ENCODE measurements at places on chromosomes 13 and 19.

- no peak for DNase-seq
Observed at GRCh38 chr13:36829753-36830152, 10.7 kb downstream of the RFXAP start.

GRCh38 chr13:36712770-36713169, 39.0 kb downstream of the SERTM1 start:
- no peak for DNase-seq

DNA sequence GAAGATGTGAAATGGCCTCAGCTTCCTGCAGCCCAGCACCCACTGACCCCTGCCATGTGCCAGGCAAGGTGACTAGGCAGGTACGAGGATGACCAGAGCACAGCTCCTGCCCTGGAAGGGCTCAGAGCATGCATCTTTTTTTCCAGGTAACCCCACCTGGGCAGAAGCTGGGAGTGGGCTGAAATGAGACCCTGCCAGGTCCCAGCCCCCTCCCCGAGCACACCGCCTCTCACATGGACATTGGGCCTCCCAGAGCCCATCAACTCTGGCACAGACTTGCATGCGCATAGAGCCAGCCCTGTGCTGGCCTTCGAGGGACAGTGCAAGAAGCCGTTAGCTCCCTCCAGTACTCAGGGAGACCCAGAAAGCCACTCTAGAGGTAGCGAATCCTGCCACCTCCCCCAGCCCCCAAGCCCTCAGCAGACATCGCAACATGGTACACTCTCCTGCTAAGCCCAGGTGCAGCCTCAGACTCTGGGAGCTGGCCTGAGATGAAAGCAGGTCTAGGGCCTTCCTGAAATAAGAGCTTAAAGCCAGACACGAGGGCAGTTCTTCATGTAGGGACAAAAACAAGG, 8.9 kb upstream of the VSTM2B start:
- DNase-seq = no peak

GRCh38 chr13:65937251-65937650, 1292.9 kb downstream of the PCDH9 start:
- DNase-seq = no peak

- DNase-seq = no peak
Observed at GRCh38 chr19:7701654-7702457, at the start of gene FCER2. Gene FCER2, minus strand, starts transcription at chr19:7702131. Its CDS starts 2,371 bp downstream, at chr19:7699760.

- no peak for DNase-seq
Observed at GRCh38 chr13:101202590-101202989, 213.7 kb downstream of the NALCN start.

DNA sequence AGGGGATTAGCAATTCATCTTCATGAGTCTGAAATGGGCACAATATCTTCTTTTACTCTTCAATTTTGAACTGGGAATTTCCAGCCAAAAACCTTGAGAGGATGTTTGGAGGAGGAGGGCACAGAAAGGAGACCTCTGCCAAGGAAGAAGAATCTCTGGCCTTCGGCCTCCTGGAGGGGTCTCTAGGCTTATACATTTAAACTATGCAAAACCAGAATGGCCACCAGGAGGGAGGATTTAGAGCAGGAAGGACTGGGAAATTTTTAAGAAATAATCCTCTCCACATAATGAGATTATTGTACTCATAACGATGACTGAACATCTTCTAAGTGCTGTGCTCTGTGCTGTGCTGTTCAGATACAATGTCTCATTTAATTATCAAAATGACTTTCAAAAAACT, 325.9 kb downstream of the NDFIP2 start:
- no peak for DNase-seq

DNA sequence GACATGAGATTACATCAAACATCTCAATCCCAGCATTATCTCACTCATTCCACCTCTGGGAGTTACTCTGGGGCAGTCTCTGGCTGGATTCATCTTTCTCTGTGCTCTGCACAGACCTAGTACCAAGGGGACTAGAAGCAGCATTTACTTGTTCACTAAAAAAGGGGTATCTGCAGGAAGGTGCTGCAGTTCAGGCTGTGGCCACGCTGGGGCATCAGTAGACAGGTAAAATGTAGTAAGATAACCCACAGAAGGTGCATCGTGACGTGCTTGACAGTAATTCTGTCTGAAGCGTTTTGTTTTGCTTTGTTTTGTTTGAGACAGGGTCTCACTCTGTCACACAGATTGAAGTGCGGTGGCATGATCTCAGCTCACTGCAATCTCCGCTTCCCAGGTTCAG, 29.3 kb downstream of the ZNF564 start:
- no peak for DNase-seq

GRCh38 chr13:104832231-104832630, 1703.2 kb downstream of the EFNB2 start:
- DNase-seq = no peak

DNA sequence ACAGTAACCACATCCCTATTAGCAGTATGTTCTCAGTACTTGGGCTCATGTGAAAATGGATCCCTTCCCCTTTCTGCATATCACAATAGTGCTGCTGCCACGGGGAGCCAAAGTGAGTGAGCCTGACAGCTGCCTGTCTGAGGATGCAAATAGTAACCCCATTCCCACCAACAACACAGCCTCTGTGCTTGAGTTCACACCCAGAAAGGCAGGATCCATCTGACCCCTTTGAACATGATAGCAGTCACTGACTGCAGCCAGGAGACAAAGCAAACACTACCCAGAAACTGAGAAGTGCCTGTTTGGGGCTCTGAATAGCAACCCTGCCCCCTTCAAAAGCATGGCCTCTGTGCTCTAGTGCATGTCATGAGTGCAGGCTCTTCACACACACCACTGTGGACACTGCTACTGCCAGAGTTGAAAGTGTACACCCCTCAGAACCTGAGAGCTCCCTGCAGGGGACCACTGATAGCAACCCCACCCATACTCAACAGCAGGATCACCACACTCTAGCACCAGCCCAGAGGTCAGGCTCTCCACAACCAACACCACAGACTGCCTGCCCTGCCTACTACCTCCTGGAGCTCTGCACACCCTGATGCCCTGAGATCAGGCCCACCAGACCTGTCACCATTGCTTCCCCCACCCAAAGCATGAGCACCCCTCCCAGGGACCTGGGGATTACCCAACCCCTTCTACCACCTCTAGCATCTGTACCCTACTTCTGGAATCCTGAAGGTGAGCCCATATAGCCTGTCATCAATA, 1563.5 kb upstream of the PRR20A start:
- no peak for DNase-seq

- no peak for DNase-seq
Observed at GRCh38 chr13:77338329-77338728, 11.4 kb upstream of the MYCBP2 start.

DNA sequence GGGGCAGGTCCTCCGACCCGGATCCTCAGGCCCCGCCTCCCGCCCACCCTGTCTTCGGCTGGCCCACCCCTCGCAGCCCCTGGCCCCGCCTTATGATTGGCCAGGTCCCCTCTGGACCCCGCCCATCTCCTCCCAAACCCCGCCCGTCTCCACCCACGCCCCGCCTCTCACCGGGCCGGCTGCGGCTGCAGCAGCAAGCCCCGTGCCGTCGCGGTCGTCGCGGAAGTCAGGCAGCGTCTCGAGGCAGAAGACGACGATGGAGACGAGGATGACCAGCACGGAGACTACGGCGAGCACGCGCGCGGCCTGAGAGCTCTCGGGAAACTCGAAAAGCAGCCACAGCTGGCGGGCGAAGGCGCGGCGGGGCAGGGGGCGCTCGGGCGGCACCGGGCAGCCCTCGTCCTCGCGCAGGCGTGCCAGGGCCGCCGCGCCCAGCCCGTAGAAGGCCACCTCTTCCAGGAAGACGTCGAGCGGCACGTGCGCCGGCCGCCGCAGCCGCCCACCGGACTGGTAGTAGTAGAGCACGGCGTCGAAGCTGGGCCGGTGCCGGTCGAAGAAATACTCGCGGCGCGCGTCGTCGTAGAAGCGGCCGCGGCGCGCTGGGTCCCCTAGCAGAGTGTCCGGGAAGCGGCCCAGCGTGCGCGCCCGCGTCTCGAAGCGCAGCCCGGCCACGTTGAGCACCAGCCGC, 495 bp downstream of the KCNA7 start:
- no peak for DNase-seq

GRCh38 chr19:30690935-30691818, 319.0 kb downstream of the ZNF536 start:
- DNase-seq = no peak

DNA sequence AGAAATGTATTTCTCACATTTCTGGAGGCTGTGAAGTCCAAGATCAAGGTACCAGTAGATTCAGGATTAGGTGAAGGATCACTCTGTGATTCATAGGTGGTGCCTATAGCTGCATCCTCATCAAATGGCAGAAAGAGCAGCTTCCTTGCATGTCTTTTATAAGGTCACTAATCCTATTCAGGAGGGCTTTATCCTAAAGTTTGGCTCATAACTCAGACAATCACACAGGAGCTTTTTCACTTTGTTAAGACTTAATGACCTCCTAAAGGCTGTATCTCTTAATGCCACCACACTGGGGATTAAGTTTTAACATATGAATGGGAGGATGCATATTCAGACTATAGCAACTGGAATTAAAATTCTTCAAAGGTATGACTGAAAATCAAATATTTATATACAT, 861.1 kb downstream of the DACH1 start:
- no peak for DNase-seq

DNA sequence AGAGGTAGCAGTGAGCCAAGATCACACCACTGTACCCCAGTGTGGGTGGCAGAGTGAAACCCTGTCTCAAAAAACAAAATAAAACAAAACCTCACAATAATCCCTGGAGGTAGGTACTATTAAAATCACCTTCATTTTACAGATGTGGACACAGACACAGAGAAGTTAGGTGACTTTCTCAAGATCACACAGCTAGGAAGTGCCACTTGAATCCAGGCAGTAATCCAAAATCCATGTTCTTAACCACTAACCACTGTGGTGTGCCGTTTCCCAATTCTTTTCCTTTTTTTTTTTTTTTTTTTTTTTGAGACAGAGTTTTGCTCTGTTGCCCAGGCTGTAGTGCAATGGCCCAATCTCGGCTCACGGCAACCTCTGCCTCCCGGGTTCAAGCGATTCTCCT, 9.0 kb downstream of the PPP1R14A start:
- no peak for DNase-seq

DNA sequence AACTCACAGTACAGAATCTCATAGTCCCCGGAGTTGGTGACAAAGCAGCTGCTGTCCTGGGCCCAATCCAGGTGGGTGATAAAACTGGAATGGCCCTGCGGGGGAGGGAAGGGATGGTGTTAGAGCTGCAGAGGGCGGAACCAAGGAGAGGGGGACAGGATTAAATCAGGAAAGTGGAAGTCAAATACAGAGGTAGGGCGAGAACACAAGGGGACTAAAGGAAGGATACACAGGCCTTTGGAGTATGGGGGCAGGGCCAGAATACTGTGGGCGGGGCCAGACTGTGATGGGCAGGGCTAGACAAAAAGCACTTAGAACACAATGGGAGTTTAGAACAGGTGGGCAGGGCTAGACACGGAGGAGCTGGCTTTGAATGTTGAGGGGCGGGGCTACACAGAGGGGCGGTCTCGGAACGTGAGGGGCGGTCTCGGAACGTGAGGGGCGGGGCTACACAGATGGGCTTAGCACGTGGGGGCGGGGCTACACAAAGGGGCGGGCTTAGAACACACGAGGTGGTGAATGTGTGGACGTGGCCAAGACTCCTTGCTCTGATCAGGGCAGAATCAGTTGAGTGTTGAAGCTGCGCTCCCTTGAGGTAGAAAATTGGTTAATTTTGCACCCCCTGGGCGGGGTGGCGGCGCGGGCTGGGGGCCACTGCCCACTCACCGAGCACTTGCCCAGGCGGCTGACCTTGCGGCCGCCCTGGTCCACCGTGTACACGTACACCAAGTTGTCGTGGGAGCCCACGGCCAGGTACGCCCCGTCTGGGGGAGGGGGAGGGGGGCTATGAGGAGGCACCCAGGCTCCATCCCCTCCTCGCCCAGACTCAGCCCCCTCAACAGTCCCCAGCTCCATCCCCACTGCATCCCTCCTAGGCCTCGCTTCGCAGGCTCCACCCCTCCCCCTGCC, 14.0 kb upstream of the GPR4 start:
- no peak for DNase-seq

- DNase-seq = no peak
Observed at GRCh38 chr19:17424743-17425365, 5.0 kb downstream of the MVB12A start.

DNA sequence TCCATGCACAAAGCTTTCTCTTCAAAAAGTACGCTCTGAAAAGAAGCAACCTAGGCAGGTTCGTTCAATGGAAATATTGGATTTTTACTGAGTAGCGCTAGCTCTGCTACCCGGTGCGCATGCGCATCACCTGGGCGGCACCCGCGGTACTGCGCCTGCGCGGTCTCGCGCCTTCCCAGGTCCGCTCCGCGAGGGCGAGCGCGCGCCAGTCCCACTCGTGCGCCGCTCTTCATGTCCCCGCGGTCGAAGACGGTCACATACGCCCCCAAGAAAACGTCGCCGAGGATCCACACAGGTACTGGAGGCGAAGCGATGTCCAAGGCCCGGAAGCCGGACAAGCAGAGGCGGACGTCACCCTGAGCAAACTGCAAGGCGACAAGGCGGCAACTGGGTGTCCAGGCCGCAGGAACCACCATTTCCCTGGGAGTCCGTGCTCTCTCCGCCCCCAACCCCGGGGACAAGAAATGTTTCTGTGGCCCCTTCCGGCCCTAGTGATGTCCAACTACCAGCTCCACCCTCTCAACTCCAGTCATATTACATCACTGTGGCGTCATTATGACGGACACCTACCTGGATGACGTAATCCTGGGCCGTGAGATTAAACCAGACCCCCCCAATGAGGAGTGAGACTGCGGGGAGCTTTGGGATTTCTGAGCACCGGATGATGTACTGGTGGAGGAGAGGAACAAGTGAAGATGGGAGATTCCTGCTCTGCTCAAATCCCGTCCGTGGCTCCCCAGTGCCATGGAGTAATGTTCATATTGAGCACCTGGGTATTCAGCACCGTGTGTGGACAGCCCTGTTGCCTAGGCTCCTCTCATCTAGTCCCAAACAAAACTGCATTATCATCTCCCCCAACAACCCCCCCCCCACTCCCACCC, 4.8 kb upstream of the KCNC3 start:
- peak; percentile 69 for DNase-seq

- DNase-seq = no peak
Observed at GRCh38 chr13:43293986-43294385, 270.6 kb downstream of the DNAJC15 start.

DNA sequence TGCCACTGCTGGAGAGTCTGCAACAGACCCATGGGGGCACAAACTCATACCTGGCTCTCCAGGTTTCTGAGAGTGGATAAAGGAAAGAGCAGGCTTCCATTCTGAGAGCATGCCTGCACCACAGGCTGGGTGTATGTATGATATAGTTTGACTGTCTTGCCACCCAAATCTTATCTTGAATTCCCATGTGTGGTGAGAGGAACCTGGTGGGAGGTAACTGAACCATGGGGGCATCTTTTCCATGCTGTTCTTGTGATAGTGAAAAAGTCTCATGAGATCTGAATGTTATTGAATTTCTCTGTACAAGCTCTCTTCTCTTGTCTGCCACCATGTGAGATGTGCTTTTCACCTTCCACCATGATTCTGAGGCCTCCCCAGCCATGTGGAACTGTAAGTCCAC, 50.2 kb downstream of the ERICH6B start:
- DNase-seq = no peak

- no peak for DNase-seq
Observed at GRCh38 chr13:29522044-29522685, 73.3 kb downstream of the SLC7A1 start.

GRCh38 chr19:38182536-38183210, 41.3 kb downstream of the DPF1 start:
- DNase-seq = no peak
